ENCODE measurements at places on chromosomes 4 and X. TPM values are rescaled to one million over a fixed set of nuclear protein-coding genes. Genes with fewer than 3 reads are reported as not detected.
A peak's percentile ranks its signal among the peaks of the same experiment; 100 is the strongest.

- H3K4me3 ChIP-seq: no peak overlapping the region
- peaks cover 13% of the 10 kb centered on the region for H3K4me1 ChIP-seq
- no peak overlapping the region for H3K27ac ChIP-seq
- DNase-seq: no peak
- no peaks in the 10 kb centered on the region for H3K36me3 ChIP-seq
Measured at GRCh38 chrX:118727686-118728339, 407 bp downstream of the IL13RA1 start.

- H3K4me1 ChIP-seq: peaks cover 57% of the 10 kb centered on the region
- H3K27ac ChIP-seq: peak overlapping the region; percentile 99
- peaks cover 20% of the 10 kb centered on the region for H3K36me3 ChIP-seq
- no peaks in the 10 kb centered on the region for H3K27me3 ChIP-seq
- peak overlapping the region; percentile 86 for H3K4me3 ChIP-seq
Measured at GRCh38 chr4:142405695-142406498, 440.2 kb downstream of the INPP4B start.

DNA sequence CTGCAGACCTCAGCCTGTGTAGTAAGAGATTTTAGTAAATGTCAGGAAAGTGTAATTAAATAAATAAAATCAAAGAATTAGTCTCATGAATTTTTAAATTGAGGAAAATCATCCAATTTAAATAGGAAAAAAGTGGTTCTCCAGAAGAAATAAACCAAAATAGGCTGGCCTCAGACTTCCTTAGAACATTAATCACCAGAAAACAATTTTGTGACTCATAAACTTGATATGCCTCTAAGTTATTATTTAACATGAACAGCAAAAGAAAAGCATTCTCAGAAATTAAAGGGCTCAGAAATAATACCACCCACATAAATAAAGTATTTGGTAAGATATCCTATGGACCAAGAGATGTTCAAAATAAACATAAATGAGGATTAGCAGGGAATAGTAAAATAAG lies 14.3 kb downstream of the FAM47B start:
- DNase-seq: no peak
- H3K4me1 ChIP-seq: no peaks in the 10 kb centered on the region
- H3K36me3 ChIP-seq: no peaks in the 10 kb centered on the region
- H3K27me3 ChIP-seq: no peaks in the 10 kb centered on the region

DNA sequence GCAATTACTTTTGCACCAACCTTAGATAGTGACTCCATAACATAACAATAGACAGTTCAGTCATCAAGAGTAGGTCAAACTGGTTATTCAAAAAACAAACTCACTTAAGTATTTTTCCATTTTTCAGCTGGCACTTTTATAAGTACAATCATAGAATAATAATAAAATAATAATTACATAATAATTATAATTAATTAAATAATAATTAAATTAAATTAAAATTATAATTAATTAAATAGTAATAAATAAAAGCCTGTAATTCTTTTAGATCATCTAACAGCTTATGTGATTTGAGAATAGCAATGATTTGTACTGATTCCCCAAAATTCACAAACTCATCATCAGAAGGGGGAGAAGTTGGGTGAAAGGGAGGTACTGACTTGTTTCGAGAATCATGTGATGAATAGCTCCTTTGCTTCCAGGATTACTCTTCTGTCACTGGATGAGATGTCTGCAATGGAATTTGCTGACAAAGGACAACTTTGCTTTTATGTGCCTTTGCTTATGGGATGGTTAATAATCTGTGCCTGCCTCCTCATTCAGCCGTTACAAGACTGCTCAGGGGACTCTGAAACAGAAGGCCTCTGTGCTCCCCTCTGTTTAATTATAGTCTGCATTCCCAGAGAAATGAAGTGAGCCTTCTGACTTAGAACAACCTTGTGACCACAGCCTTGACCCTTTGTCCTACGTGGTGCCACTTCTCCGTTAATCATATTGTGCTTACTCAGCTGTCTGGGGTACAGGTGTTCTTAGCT lies 104.8 kb upstream of the ENPEP start:
- no peak overlapping the region for H3K27ac ChIP-seq
- H3K4me3 ChIP-seq: no peak overlapping the region
- H3K27me3 ChIP-seq: peaks cover 5% of the 10 kb centered on the region
- no peak for DNase-seq

GRCh38 chrX:63503541-63503940 lies 152.4 kb upstream of the SPIN4 start:
- H3K4me1 ChIP-seq: no peaks in the 10 kb centered on the region
- H3K4me3 ChIP-seq: no peak overlapping the region
- H3K27ac ChIP-seq: no peak overlapping the region

DNA sequence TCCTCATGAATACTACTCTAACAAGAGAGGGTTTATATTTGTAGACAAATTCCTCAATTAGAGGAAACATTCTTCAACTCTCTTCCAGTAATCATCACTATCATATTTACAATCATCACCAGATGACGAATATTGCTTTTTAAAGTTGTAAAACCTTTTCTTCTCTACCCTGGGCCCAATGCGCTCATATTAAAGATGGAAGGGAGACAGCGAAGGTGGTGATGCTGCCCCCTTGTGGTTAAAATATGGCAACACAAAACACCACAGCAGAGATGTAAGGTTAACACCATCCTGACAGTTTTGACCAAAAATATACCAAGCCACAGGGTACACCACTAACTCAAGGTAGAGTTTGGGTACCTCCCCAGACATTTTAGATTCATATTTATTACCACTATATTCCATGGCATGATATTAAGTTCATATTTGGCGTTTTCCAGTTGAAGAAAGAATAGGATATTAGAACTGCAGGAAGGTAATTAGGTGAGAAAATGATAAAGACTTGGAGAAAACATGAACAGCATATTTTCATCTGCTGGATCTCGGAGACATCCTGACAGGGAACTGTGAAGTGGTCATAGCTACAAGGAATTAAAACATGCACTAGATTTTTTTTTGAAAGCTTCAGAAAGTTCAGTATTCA lies 72.8 kb downstream of the SLC9A7 start:
- no peak overlapping the region for H3K27ac ChIP-seq
- H3K36me3 ChIP-seq: no peaks in the 10 kb centered on the region
- H3K4me1 ChIP-seq: peaks cover 12% of the 10 kb centered on the region
- no peak overlapping the region for H3K4me3 ChIP-seq
- peak; percentile 50 for DNase-seq
- no peaks in the 10 kb centered on the region for H3K27me3 ChIP-seq

DNA sequence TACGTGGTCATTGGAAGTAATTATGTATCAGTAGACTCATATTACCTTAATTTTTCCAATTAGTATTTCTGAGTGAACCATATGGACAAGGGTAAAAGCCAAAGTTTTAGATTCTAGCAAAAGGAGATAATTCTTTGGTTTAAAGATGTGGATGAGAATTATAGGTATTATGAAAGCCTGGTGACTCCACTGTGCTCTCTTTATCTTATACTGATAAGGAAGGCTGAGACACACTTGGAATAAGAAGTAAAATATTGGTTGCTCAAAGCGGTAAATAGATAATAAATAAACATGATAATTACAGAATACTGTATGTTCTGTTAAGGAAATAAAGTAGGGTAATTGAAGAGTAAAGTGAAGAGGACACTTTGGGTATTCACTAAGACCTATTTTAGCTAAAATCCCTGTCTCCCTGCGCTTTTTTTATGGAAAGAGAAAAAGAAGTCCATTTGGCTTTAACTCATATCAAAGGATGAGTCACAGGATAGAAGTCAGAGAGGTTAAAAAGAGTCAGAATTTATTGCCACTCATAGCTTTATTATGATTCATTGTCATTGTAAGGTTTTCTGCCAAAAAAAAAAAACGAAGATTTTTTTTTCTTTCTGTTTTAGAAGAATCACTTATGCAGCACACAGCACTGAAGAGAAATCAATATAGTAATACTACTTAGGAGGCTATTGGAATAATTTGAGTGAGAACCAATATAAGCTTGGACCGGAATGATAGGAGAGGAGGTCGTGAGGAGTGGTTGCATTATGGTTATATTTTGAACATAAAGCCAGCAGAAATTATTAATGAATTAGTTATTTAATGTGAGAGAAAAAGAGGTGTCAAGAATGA lies 2463.1 kb downstream of the ARAP2 start:
- DNase-seq: no peak
- H3K4me3 ChIP-seq: no peak overlapping the region
- H3K27ac ChIP-seq: no peak overlapping the region
- H3K4me1 ChIP-seq: no peaks in the 10 kb centered on the region
- H3K27me3 ChIP-seq: no peaks in the 10 kb centered on the region

DNA sequence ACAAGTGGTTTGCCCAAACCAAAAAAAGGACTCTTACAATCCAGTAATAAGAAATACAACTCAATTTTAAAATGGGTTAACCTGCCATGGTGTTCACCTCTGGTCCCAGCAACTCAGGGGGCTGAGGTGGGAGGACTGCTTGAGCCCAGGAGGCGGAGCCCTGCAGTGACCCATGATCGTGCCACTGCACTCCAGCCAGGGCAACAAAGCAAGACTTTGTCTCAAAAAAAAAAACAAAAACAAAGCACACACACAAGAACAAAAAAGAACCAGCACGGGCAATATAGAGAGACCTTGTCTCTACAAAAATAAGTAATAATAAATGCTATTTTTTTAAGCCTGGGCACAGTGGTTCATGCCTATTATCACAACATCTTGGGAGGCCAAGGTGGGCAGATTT lies 28.7 kb downstream of the ARAP2 start:
- no peak overlapping the region for H3K27ac ChIP-seq
- H3K27me3 ChIP-seq: no peaks in the 10 kb centered on the region
- DNase-seq: no peak
- no peak overlapping the region for H3K4me3 ChIP-seq
- H3K36me3 ChIP-seq: peaks cover 46% of the 10 kb centered on the region

- H3K4me1 ChIP-seq: peaks cover 3% of the 10 kb centered on the region
- H3K27ac ChIP-seq: no peak overlapping the region
- DNase-seq: no peak
- H3K27me3 ChIP-seq: peaks cover 4% of the 10 kb centered on the region
- H3K4me3 ChIP-seq: no peak overlapping the region
Measured at GRCh38 chr4:109419679-109420078, 13.9 kb upstream of the SEC24B start.

- no peak overlapping the region for H3K27ac ChIP-seq
- no peaks in the 10 kb centered on the region for H3K27me3 ChIP-seq
- no peak for DNase-seq
Measured at GRCh38 chr4:13481569-13481968, 2.6 kb downstream of the RAB28 start.

DNA sequence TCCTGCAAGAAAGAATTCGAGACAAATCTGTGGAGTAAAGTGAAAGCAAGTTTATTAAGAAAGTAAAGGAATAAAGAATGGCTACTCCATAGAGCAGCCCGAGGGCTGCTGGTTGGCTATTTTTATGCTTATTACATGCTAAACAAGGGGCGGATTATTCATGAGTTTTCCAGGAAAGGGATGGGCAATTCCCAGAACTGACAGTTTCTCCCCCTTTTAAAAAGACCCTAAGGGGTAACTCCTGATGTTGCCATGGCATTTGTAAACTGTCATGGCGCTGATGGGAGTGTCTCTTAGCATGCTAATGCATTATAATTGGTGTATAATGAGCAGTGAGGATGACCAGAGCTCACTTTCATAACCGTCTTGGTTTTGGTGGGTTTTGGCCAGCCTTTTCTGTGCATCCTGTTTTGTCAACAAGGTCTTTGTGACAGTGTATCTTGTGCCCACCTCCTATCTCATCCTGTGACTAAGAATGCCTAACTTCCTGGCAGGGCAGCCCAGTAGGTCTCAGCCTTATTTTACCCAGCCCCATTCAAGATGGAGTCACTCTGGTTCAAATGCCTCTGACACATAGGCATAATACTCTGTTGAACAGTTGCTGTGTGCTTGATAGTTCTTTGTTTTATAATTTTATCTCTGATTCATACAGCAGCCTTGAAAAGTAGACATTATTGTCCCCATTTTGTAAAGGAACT lies 25.8 kb downstream of the GAB1 start:
- peak; percentile 21 for DNase-seq
- H3K27ac ChIP-seq: no peak overlapping the region
- H3K27me3 ChIP-seq: no peaks in the 10 kb centered on the region
- H3K4me3 ChIP-seq: no peak overlapping the region
- peaks cover 34% of the 10 kb centered on the region for H3K4me1 ChIP-seq

DNA sequence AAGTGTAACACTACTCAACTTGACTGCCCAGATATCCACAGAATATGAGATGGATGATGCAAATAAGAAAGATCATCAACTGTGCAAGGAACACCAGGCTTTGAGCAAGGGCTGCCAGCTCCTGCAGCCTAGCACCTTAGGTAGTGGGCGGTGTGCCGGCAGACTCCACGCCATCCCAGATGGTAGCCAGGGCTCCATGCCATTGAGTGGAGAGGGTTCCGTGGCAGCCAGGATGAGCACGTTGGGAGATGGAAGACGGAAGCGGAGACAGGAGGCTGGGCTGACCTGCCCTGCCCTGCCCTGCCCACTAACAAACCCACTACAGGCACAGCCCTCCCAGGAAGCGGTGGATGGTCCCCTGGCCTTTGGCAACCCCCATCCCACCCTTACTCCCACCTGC lies 51.9 kb downstream of the TMPRSS11F start:
- no peak overlapping the region for H3K4me3 ChIP-seq
- H3K27me3 ChIP-seq: no peaks in the 10 kb centered on the region
- no peak for DNase-seq
- H3K36me3 ChIP-seq: no peaks in the 10 kb centered on the region
- H3K4me1 ChIP-seq: no peaks in the 10 kb centered on the region
- H3K27ac ChIP-seq: no peak overlapping the region

- no peak overlapping the region for H3K4me3 ChIP-seq
- H3K4me1 ChIP-seq: no peaks in the 10 kb centered on the region
- no peak overlapping the region for H3K27ac ChIP-seq
- no peak for DNase-seq
Measured at GRCh38 chr4:162265802-162266201, 102.0 kb upstream of the FSTL5 start.

- H3K27ac ChIP-seq: no peak overlapping the region
- H3K27me3 ChIP-seq: no peaks in the 10 kb centered on the region
- H3K36me3 ChIP-seq: no peaks in the 10 kb centered on the region
- no peak for DNase-seq
- H3K4me3 ChIP-seq: no peak overlapping the region
Measured at GRCh38 chrX:70241501-70241900, 7.0 kb downstream of the AWAT1 start.

DNA sequence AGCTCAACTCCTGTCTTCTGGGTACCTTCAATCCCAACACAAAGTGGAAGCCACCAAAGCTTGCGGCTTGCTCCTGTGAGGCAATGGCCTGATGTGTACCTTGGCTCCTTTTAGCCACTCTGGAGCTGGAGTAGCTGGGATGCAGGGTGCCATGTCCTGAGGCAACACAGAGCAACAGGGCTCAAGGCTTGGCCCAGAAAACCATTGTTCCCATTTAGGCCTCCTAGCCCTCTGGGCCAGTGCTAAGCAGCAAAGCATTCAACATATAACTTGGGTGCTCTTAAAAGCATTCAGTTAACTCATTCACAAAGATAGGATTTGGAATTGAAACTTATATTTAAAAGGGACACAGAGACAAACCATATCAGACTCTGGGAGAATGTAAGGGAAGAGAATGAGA lies 194.5 kb upstream of the ARHGEF9 start:
- no peaks in the 10 kb centered on the region for H3K4me1 ChIP-seq
- no peaks in the 10 kb centered on the region for H3K27me3 ChIP-seq
- no peak for DNase-seq
- H3K36me3 ChIP-seq: no peaks in the 10 kb centered on the region

The FAM9B gene
- not detected for total RNA-seq

The SPANXA1 gene
- total RNA-seq: not detected

The APLN gene
- total RNA-seq: 0.15 TPM

The CENPVL1 gene
- total RNA-seq: not detected

The TCEAL6 gene
- not detected for total RNA-seq

The SPIN4 gene
- total RNA-seq: 10.7 TPM

The CXorf49B gene
- total RNA-seq: not detected

The VCX gene
- not detected for total RNA-seq

The ADH1C gene
- total RNA-seq: not detected
